Stimulated activated CD4-positive, alpha-beta T cell treated with anti-CD3 and anti-CD28 coated beads, Interleukin-1b, Interleukin-23, amount 100 ng/mL, for 1 hour (primary cell): ENCODE measurements at places on chromosomes 1 and 21.

GRCh38 chr1:57761628-57762027 is 337.8 kb upstream of the DAB1 start:
- no peak for DNase-seq

DNA sequence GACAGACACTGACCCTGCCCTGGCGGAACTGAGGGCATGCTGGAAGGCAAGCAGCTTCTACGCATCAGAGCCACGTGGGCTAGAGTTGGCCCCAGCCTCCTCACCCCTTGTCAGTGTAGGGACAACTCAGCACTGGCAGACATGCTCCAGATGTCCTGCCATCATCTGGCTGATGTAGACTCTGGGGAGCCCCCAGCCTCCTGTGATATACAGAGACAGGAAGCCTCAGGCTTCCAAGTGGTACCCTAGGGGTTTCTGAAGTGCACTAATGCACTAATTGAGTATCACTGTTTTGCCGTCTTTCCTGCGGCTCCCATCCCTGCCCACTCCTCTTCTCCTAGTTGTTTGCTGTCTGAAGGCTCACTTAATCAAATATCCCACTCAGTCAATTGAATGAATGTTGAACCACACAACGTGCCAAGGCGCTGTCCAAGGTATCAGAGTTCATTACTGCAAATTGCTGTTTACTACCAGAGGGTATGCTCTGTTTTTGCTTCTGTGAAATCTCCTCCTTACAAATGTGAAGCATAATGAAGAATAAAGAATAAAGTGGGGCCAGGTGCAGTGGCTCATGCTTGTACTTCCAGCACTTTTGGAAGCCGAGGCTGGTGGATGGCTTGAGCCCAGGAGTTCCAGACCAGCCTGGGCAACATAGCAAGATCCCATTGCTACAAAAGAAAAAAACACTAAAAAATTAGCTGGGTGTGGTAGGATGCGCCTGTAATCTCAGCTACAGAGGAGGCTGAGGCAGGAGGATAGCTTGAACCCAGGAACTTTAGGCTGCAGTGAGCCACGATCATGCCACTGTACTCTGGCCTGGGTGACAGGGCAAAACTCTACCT is 76.4 kb upstream of the ZBTB18 start:
- DNase-seq, result no peak

DNA sequence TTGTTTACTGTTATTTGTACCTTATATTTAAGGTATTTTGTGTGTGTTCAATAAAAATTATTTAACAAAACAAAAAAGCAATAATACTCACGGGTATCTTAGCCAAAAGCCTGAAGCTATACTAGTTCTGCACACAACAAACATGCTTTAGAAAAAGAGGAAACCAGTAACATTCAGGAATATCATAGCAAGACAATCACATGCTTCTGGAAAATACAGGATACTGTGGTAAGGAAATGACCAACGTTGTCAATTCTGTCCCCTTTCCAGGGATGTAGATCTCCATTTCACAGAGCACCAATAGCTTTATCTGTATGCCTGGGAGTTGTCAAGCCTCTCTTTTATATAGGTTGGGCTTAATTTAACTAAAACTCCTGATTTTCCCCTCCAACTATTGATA is 288.4 kb downstream of the SMYD3 start:
- no peak for DNase-seq

DNA sequence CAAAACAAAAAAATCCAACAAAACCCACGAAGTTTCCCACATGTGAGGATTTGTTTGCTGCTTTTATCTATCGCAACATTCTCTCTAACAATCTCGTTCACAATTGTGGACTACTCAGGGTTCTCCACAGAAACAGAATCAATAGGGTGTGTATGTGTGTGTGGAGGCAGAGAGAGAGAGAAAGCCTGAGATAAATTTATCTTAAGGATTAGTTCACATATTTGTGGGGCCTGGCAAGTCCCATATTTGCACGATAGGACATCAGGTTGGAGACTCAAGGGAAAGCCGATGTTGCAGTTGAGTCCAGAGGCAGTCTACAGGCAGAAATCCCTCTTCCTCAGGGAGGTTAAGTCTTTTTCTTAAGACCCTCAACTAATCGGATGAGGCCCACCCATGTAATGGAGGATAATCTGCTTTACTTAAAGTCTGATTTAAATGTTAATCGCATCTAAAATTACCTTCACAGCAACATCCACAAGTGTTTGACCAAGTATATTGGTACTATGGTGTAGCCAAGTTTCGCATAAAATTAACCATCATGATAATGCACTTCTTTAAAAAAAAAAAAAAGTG is 31.7 kb downstream of the ADAMTS1 start:
- DNase-seq, result no peak

GRCh38 chr1:68429233-68429808 is 20.4 kb downstream of the RPE65 start:
- no peak for DNase-seq

- no peak for DNase-seq
These were observed 76.7 kb downstream of the KCTD3 start for GRCh38 chr1:215643592-215644321.

DNA sequence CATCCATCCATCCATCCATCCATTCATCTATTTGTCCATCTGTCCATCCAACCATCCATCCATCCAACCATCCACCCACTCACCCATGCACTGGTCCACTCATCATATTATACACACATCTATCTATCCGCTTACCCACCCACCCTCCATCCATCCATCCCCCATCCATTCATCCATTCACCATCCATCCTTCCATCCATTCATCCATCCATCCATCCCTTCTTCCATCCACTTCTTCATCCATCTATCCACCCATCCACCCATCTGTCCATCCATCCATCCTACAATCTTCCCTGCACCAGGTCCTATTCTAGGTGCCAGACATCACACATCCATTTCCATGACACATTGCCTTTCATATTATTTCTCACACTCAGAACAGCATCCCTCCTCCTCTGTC is 87.1 kb upstream of the ROR1 start:
- no peak for DNase-seq

- no peak for DNase-seq
These were observed 245.4 kb downstream of the NPHP4 start for GRCh38 chr1:5746611-5747425.

DNA sequence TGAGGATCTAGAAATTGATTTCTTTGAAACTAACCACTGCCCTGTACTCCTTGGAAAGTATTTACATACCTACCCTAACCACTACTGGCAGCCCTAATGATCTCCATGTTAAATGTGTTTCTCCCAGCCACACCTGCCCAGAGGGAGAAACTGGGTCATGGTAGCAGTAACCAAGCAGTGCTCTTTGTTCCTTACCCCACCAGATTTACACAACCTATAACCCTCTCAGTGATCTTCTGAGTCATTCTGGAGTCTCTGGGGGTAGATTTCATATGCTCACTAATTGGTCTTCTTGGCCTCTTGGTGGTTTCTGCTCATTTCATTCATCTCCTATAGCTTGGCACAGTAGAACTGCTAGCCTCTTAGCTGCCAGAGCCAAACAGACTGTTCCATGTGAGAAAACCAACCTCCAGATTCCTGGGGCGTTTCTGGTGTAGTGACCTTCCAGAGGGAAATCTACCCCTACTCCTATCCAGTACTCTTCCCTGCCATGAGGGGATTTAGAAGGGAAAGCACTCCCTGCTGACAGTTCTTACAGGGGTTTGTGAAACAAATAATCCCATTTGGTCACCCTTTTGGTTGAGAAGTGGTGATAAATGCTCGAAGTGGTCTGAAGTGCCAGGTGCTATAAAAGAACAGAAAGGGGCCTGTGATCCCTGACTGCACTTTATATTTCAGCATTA is 36.2 kb upstream of the LRIG2 start:
- DNase-seq, result no peak

GRCh38 chr1:12600880-12601633 is 17.0 kb downstream of the DHRS3 start:
- no peak for DNase-seq

GRCh38 chr1:184350573-184350972 is 36.3 kb upstream of the C1orf21 start:
- no peak for DNase-seq

DNA sequence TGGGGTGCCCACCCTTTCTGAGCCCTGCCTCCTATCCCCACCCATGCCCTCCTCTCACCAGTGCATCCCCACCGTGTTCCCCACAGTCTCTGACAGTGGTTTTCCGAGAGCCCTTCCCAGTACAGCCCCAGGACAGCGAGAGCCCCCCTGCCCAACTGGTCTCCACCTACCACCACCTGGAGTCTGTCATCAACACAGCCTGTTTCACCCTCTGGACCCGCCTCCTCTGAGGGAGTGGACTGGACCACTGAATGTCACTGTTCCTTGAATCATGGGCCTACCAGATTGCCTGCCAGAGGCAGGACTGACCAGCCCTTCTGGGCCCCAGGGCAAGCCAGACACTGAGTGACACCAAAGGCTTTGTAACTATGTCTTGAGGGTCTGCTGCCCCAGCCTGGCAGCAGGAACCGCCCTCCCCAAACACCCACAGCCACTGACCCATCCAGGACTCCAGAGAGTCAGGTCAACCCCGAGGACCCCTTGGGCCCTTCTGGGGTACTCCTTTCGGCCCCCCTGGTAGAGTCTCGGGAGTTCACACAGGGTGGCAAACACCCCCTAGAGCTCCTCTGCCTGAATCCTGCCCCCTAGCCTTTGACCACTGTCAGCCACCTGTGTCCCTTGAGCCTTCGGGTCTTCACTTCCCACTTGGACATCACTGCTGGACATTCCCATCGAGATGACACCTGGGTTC is 3.3 kb downstream of the HYI start:
- no peak for DNase-seq

DNA sequence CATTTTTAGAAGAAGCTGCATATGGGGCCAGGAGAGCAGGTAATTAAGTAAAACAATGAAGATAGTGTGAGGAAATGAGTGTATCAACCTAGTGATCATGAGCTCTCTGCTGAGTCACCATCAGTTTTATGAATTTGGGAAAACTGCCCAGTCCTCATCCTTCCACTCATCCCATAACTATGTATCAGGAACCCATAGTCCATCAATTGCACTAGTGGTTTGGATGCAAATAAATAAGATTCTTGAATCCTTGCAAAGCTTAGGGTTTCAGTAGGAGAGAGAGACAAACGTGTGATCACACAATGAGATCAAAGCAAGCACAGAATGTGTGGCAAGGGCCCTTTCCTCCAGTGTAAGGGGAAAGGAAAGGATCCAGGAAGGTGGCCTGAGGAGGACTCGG is 145.6 kb downstream of the ZZZ3 start:
- DNase-seq, result no peak

GRCh38 chr1:154348429-154349076 is 23.2 kb downstream of the ATP8B2 start:
- DNase-seq, result no peak

DNA sequence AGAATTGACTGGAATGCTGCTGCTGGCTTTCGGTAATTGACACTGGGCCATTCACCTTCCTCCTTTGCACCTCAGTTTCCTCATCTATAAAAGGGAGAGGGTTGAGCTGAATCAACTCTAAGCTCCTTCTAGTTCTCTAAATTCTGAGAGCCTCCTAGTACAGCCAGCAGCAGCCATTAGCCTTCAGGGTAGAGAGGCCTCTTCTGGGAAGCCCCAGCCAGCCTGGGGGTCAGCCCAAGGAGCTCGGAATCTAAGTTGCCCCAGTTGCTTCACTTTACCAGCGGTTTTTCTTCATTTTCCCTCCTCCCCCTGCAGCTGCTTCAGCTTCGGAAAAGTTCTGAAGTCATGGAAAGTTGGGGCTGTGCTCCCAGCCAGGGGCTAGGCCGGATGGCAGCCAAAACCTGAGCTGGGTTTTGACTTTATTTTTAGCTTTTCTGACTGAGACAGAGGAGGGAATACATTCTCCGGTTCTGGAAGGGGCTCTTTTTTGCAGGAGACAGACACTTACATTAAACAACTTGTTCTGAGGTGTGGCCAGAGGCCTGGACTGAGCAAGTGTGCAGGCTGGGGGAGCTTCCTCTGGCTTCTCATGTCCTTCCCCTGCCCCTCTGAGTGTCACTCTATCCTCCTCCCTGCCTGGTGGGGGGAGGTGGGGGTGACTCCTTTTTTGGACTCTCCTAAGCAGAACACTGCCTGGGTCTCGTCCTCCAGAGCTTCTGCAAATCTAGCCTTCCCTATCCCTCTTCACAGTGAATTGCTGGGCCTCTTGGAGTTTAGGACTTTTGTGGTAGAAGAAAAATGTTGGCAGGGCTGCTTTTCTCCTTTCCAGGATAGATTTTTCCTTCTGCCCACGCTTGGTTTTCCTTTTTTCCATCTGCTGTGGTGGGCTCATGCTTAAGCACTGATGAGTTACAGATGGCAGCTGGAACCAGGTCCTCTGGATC is 14.4 kb downstream of the LMNA start:
- DNase-seq, result no peak

DNA sequence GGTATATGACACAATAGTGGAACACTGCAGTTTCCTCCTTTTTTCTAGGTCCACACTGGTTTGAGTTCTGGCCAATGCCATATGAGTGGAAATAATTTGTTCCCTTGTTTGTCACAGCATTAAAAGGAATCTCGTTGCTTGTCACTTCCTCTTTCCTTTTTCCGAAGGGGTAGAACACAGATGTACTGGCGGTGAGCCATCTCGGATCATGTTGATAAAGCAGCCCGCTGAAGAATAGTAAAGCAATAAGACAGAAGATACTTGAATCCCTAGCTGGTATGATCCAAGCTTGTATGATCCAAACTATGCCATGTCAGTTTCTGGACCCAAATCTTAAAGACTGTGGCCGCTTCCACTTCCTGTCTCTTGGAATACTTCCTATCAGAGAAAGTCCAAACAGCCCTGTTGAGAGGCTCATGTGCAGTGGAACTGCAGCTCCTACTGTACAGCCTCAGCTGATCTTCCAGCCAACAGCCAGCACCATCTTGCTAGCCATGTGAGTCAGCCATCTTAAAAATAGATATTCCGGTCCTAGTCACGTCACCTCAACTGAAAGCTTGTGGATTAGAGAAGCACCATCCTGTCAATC is 40.3 kb downstream of the CFHR5 start:
- no peak for DNase-seq

- no peak for DNase-seq
These were observed 477.6 kb upstream of the DEPDC1 start for GRCh38 chr1:68974447-68974846.

DNA sequence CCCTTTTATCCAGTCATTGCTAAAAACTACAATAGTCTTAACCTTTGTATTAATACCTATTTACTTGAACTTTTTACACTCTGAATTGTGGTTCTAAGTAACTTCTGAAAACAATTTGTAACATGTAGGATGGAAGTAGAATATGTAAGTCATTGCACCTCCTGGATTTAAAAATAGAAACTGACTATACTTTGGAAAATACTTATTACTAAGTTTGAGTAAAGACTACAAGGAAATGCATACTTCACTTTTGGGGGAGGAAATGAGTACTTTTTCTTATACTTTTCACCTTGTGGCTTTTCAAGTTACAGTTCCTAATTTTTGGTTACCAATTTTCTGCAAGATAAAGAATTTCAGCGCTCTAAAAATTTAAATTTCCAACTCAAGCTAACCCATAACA is 8.7 kb downstream of the RGS18 start:
- DNase-seq, result no peak

DNA sequence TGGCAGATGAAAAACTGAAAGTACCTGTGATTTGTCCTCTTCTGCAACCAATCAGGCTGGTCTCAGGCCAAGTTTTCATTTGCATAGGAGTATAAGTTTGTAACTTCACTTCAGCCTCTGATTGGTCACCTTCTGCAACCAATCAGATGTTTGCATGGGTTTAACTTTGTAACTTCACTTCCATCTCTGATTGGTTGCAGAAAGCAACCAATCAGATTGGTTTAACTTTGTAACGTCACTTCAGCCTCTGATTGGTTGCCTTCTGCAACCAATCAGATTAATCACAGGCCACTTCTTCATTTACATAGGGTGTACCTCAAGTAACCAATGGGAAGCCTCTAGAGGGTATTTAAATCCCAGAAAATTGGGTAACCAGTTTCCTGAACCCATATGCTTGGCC is 18.9 kb upstream of the TUT4 start:
- no peak for DNase-seq

GRCh38 chr21:14361958-14362357 is 21.0 kb downstream of the HSPA13 start:
- DNase-seq, result no peak
